CD4-positive, alpha-beta T cell treated with Interferon gamma for 1 hour (primary cell): ENCODE measurements at places on chromosomes 4 and X.

- peak; percentile 37 for DNase-seq
Measured at GRCh38 chr4:69831646-69832325, 28.2 kb downstream of the SULT1E1 start.

DNA sequence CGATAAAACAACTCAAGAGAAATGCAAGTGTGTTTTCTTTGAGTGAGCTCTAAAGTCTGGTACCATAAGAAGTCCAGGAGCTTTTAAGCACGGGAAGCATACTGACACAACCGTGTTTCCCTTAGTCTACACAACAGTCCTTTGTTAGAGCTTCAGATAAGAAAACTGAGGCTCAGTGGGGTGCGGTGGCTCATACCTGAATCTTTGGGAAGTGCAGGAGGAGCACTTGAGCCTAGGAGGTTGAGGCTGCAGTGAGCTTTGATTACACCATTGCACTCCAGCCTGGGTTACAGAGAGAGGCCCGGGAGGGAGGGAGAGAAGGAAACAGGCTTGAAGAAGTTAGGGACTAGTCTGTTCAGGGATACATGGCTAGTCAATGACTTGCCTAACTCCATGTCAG lies 21.9 kb downstream of the LEF1 start:
- no peak for DNase-seq

DNA sequence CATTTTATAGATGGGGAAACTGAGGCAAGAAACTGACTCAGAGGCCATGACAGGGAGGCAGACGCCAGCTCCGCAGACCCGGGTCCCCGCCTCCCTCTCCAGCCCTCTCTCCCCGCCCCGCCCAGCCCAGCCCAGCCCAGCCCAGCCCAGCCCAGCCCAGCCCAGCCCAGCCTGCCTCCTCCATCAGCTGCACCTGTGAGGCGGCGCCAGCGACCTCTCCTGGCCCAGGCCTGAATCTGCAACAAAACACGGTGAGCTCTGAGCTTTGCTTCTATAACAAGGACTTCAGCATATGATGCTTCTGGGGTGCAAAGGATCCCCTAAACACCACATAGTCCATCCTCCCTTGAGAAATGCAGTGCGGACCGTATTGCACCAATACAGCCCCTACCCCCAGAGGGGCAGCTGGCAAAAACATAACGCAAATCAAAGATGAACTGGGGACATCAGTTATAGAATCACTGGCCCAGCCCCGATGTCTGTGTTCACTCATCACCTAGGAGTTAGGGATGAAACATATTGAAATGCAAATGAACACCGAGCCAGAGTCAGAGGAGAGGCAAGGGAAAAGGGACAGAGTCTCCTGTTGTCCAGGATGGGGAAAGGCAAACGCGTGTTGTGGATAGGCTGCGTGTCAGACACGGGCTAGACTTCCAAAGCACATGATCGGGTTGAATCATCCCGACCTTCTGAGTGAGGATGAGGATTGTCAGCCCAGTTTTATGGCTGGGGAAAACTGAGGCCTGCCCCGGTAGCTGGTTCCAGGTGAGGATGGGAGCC lies 216.1 kb upstream of the PSAPL1 start:
- peak; percentile 33 for DNase-seq

DNA sequence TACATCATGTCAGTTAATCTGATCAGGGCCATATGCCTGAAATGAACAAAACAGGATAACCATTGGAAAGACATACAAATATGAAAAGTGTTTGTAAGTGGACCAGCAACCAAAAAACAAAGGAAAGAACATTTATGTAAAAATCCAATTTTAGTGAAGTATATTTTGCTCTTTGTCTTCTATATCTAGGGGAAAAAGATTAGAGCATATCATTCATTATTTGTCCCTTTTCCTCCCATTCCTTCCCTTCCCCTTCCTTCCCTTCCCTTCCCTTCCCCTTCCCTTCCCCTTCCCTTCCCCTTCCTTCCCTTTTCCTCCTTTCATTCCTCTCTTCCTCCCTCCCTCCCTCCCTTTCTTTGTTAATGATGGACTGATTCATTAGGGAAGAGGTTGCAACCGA lies 1.8 kb upstream of the GNRHR start:
- DNase-seq, result no peak

DNA sequence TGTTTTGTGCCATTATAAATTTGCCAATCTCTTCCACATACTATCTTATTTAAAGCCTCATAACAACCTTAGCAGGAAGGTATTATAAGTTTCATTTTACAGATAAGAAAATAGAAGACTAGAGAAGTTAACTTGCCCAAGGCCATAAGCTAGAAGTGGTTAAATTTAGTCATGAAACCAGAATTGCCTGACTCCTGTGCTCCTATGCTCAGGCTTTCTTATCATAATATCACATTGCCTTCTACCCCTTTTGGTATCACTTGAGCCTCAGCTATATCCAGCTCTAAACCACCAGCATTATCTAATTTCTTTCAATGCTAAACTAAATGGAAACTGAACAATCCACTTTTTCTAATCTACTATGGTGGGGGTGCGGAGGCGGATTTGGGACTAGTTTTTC lies 164.7 kb downstream of the GBA3 start:
- DNase-seq, result no peak

GRCh38 chrX:74422576-74423288 lies 1.4 kb downstream of the SLC16A2 start:
- no peak for DNase-seq
